Kidney glomerular epithelial cell (primary cell): ENCODE measurements at places on chromosomes 5 and 9.

DNA sequence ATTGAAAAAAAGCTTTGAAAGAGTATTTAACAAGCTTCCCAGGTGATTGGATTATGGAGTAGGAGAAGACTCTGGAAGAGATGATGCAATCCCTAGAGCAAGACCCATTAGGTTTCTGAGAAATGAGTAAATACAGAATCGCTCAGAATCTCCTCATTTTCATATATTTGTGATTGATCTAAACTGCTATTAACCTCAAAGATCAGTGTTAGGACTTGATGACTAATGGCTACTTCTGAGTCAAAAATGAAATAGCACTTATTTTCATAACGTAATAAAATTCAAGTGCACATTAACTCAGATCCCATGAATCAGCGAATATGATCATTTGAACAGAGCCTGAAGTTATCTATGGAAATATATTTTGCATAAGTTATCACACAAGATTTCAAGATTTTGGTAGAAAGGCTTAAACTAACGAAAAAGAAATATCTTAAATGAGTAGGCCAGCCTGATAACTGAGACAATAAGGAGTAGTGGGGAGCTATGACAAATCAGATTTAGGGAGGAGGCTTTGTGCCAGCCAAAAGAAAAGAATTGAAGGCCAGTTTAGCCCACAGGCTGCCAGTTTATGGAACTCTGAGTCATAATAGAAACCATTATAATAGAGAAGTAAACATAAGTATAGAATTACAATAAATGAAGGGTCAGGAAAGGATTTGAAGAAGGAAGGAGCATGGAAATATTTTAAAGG, 106.7 kb upstream of the OSMR start:
- no peak for DNase-seq

DNA sequence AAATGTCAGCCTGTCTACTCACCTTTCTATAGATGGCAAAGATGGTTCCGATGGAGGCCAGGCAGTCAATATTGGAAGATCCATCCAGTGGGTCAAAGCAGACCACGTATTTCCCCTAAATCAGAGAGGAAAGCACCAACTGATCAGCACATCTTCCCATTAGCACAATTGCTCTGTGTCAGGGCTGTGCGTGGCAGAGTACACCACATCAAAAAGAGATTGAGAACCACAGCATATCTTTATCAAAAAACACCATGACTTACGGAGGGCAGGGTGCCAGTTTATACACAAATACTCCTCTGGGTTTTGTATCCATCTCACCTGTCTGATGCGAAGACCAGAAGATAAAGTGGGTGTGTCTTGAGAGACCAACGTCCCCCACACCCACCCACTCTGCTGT, 9.1 kb downstream of the FBP2 start:
- DNase-seq: no peak

- no peak for DNase-seq
Observed at GRCh38 chr5:142248853-142249462, 75.9 kb downstream of the SPRY4 start.

DNA sequence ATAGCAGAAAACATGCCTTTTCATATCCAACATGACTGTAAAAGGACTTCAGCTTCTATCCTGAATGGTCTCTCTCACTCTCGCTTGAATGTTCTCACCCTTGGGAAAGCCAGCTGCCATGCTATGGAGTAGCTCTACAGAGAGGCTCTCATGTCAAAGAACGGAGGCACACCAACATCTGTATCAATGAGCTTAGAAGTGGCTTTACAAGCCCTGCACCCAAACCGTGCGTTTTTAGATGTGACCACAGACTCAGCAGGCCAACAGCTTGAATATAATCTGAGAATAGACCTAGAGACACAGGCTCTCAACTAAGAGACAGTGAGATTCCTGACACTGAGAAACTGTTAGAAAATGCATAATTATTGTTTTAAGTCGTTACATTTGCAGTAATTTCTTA, 1231.6 kb upstream of the CDH9 start:
- DNase-seq: no peak

- DNase-seq: no peak
Observed at GRCh38 chr9:33794560-33794959, 801 bp upstream of the PRSS3 start.

DNA sequence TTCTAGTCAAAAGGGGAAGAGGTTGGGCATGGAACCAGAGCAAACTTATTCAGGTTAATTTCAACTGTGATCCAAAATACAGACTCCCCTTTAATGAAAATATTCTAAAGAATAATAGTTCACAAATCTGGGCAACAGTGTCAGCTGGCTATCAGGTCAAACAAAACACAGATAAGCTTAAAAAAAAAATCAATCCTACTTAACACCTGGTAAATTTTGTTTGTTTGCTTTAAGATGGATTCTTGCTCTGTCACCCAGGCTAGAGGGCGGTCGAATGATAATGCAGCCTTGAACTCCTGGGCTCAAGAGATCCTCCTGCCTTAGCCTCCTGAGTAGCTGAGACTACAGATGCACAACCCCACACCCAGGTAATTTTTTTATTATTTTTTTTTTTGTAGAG, 89.0 kb downstream of the UBAP2 start:
- no peak for DNase-seq

DNA sequence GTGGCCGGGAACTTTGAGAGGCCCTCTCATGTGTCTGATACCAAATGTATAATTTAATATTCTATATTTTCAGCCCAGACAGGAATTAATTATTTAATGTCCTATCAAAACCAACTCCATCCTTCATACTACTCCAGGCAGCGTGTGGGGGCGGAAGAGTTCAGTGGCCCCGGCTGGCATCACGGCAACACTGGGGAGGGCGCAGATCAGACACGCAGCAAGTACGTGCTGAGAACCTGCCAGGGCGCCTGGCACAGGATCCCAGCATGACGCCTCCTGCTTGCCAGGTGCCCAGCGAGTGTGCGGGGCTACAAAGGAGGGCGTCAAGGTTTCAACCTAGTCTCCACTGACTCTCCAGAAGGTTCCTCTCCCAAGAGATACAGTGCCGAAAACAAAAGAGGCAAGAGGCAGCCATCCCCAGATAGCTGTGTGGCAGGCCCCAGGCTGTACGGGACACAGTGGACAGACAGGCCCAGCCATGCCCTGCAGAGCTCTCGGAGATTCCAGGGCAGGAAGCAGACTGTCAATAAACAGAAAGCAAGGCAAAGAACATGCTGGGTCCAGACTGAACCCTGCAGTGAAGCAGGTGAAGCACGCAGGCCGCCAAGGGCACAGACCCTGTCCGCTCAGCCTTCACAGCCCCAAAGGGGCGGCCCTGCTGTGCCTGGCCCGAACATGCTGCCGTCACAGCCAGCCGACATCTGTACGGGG, 110.3 kb downstream of the VAV2 start:
- DNase-seq: no peak

- no peak for DNase-seq
Observed at GRCh38 chr5:62780888-62781287, 202.3 kb downstream of the LRRC70 start.

- DNase-seq: no peak
Observed at GRCh38 chr9:86907346-86907745, 40.0 kb downstream of the GAS1 start.

- peak; percentile 18 for DNase-seq
Observed at GRCh38 chr5:100828071-100828897, 74.8 kb downstream of the ST8SIA4 start.

GRCh38 chr9:108244686-108245085, 611.1 kb downstream of the ACTL7B start:
- no peak for DNase-seq

- DNase-seq: peak; percentile 78
Observed at GRCh38 chr9:94672811-94673487, 33.6 kb upstream of the FBP1 start.

DNA sequence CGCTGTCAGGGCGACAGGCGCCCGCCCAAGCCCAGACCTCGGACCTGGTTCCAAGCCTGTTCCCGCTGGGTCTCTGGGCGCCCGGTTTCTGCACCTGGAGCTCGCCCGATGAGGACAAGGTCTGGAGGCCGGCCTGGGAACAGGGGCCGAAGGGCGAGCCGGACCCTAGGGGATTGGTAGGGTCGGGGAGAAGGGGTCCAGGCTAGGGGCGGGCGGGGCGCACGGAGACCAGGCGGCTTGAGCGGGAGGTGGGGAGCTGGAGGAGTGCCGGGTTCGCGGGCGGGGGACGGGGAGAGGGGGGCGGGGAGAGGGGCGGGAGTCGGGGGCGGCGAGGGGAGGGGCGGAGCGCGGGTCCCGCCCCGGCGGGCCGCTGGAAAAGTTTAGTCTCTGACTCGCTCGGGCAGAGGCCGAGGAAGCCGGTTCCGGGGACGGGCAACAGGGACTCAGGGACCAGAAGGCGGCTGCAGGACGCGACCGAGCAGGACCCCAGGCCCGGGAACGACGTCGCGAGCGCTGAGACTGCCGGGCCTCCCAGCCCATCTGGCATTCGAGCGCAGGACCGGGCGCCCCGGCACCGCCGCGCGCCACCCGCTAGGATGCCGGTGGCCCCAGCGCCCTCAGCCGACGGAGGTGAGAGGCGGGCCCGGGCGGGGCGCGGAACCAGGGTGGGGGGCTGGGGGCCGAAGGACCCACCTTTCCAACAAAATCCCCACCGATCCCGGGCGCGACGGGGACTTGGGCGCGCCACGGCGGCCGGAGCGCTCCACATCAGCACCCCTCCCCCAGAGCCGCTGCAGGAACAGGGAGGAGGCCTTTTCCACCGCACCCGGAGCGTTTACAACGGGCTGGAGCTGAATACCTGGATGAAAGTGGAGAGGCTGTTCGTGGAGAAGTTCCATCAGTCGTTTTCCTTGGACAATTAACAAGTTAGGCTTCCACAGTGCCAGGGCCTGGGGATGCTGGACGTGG, at the start of gene S1PR3:
TSS of gene S1PR3 (plus strand) at position 403 of the 969 bp plus-strand sequence. CDS start 9,733 bp downstream, outside the sequence.
- no peak for DNase-seq

GRCh38 chr9:3732077-3733038, 206.6 kb upstream of the RFX3 start:
- peak; percentile 89 for DNase-seq

GRCh38 chr5:115469904-115470516, 74.6 kb downstream of the FEM1C start:
- DNase-seq: no peak

- DNase-seq: no peak
Observed at GRCh38 chr9:101472891-101473290, 37.3 kb upstream of the ALDOB start.

- no peak for DNase-seq
Observed at GRCh38 chr5:175847503-175847902, 23.9 kb upstream of the CPLX2 start.

DNA sequence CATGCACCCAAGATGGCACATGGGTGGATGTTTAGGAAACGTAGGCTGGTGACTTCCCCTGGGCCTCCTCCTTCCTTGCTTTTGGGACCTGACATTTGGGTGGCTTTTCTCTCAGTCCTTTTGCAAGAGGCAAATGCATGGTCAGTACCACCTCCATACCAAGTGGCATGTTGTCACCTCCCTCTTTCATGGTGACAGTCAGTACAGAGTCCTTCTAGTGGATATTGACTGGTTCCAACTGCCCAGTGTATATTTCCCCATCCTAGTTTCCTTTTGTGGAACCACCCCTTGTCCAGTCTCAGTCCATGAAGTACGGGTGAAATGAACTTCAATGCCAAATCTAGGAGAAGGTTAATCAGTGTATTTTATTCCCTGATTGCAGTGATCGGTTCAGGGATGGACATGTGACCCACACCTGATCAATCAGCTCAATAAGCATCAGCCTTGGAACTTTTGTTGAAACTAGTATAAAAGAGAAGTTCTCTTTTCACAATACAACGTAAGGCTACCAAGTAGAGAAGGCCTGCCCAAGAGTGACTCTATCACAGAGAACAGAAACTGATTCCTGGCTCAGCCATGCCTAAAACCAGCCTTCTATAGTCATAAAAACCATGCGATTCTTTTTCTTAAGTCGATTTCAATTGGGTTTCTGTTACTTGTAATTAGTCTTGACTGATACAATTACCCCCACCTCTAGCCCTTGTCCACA, 143.4 kb upstream of the KLF9 start:
- DNase-seq: no peak

GRCh38 chr5:107549567-107549966, 121.2 kb downstream of the EFNA5 start:
- no peak for DNase-seq

DNA sequence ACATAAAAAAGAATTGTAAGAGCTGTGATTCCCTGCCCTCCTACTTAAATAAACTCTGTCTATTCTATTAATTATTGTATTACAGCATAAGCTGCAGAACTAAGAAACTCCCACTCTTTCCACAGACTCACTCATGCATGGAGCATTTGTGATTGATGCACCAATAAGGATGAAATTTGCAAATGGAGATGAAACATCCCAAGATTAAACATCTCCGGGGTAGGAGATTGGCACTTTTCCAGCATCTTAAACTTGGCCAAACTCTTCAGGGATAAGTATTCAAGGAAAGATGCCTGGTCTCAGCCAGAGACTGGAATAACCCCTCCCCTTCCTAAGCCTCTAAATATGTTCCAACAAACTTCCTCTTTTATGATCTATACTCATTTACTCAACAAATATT, 472.0 kb downstream of the ACTL7B start:
- peak; percentile 6 for DNase-seq

DNA sequence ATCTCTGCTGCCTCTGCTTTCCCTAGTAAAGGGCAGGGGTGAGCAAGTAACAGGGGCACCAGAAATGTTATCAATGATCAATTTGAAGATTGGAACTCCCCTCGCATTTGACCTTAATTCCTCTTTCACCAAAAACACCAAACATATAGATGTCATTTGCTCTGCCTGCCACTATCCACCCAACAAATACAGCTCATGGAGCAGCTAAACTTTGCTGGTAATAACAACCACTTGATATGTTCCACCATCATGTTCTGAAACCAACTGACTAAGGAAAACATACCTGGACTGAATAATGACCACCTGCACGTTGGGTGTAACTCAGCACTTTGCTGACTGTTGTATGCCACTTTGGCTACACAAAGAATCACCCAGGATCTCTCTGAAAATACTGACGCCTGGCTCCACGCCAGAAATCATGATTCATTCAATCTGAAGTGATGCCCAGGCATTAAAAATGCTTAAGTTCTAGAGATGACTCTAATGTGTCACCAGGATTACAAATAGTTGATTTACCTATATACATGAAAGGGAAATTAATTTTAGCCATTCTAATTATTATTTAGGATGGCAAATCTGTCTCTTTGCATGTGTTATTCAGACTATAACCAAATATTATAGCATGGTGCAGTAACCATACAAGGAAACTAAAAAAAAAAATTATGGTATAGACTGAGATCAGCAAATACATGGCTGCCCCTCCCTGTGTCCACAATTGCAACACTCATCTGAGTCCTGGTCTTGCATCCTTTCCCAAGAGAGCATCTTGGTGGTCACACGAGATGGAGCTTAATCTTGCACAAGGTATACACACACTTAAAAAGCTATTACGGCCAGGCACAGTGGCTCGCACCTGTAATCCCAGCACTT, 43.1 kb upstream of the TTC39B start:
- DNase-seq: no peak

DNA sequence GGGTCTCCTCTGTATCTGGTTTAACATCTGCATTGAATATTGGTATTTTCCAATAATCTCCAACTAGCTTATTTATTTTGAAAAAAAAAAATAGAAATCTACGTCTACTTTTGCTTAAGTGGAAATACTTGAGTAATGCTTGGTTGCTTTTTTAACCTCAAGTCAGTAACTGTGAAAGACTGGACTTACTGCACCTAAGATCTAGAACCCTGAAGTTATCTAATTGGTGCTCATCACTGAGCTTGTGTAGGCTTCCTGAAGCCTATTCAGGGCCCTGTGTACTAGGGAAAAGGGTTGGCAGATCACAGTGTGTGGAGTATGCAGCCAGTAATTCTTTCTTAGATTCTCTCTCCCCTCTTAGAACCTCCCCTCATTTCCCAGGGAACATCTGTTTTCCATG, 16.2 kb downstream of the SLC1A1 start:
- DNase-seq: no peak
